ENCODE measurements at places on chromosomes 3 and 15.

DNA sequence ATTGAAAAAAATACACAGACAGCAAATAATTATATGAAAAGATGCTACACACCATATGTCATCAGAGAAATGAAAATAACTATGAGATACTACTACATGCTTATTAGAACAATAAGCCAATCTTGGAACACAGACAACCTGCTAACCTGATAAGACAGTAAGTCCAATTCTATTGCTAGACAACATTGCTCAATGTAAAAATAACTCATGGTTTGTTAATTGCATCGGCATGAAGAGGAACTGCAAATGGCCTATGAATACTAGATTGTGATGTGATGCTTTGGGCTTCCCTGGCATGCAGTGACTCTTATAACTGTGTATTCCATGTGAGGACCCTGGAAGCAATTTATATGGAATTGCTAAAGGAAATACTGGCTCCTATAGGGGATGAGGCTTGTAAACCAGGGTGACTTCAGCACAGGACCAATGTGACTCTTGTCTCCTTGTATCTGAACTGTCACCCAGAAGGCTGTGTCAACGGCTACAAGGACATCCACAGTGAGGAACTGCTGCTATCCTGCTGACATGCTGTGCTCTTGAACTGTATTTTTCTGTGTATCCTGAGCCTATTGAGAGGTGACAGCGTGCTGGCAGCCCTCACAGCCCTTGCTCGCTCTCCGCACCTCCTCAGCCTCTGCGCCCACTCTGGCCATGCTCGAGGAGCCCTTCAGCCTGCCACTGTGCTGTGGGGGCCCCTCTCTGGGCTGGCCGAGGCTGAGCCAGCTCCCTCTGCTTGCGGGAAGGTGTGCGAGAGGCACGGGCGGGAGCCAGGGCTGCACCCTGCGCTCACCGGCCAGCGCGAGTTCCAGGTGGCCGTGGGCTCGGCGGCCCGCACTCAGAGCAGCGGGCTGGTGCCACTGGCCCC, 385.7 kb downstream of the CNTN4 start:
- H3K4me1 ChIP-seq: no peaks in the 10 kb centered on the region
- H3K4me3 ChIP-seq: no peak overlapping the region
- H3K36me3 ChIP-seq: no peaks in the 10 kb centered on the region
- H3K27me3 ChIP-seq: no peaks in the 10 kb centered on the region

DNA sequence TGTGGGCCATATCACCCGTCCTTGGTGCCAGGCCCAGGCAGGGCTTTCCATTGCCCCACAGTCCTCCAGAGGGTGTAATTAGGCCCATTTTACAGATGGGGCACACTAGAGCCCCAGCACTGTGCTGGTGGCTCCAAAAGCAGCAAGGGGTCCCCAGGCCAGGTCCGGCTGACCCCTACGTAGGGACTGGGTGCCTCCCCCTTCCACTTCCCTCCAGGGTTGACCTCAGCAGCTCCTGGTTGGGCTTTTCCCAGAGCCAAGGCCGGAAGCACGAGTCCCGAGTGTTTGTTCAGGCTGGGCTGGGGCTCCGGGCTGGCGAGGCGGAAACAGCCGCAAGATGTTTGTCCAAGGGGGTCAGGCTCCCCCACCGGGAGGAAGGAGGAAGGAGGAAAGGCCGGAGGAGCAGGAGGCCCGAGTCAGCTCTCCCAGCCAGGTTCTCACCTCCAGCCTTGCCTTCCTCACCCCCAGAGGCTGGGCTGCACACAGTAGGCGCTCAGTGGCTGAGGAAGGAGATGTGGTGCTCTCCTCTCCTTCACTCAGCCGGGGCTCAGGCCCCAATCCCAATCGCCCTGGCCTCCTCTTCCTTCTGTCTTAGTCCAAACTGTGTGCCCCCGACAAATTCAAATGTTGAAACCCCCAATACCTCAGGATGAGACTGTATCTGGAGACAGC, 17.1 kb upstream of the PLXND1 start:
- H3K36me3 ChIP-seq: no peaks in the 10 kb centered on the region
- H3K27me3 ChIP-seq: no peaks in the 10 kb centered on the region
- H3K4me1 ChIP-seq: peaks cover 15% of the 10 kb centered on the region
- H3K27ac ChIP-seq: no peak overlapping the region

DNA sequence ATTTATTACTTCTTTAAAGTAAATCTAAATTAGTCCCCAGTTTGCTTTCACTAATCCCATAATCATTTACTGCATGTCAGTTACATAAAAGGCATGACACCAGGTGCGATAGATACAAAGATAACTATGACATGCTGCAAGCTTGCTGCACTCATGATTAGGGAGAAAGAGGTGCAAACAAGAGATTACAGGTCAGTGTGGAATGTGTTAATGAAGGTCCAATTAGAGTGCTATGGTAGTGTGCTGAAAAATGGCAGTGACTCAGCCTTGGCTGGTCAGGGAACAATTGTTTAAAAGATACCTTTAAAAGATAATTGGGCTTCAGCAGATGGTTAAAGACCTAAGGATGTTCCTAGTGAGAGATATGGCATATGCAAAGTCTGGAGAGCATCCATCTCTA, 352.6 kb upstream of the TGFBR2 start:
- H3K27ac ChIP-seq: no peak overlapping the region
- H3K36me3 ChIP-seq: no peaks in the 10 kb centered on the region
- DNase-seq: no peak

DNA sequence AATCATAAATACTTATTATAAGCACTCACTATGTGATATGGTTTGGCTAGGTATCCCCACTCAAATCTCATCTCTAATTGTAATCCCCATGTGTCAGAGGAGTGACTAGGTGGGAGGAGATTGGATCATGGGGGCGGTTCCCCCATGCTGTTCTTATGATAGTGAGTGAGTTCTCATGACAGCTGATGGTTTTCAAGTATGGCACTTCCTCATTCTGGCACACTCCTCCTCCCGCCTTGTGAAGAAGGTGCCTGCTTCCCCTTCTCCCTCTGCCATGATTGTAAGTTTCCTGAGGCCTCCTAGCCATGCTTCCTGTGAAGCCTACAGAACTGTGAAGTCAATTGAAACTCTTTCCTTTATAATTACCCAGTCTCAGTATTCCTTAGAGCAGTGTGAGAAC, 53.3 kb upstream of the CHMP2B start:
- H3K27ac ChIP-seq: no peak overlapping the region
- DNase-seq: no peak
- no peaks in the 10 kb centered on the region for H3K36me3 ChIP-seq
- H3K4me1 ChIP-seq: no peaks in the 10 kb centered on the region
- H3K27me3 ChIP-seq: no peaks in the 10 kb centered on the region

DNA sequence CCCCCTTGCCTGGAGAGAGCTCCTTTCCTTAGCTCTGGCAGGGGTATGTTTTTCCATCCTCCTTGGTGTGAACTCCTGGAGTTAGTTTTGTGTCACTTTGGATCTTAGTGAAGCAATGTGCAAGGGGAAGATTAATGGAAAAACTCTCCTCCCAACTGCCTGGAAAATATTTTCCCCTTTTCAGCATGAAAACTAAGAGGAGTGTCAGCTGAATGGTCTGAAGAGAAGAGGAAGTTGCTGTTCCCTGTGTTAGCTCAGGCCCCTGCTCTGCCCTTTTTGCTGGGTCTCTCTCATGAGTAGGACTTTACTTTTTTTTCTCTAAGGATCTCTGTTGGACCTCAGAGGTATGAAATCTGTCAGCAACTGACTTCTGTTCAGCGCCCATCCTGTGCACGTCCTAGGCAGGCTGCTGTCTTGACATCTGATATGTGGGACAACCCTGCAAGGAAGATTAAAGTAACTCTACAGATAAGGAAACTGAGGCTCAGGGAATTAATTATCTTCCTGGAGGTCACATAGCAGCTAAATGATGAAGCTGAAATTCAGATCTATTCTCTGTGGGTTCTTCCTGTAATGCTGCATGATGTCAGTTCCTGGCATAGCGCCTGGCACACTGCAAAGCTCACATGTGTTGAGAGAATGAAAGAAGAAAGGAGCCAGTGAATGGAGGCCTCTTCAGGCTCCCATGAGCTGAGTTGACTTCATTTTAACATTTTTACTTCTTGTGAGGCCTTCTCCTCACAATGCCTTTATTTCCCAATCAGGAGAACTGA, 109.7 kb upstream of the GALNT15 start:
- no peak overlapping the region for H3K27ac ChIP-seq
- no peak overlapping the region for H3K4me3 ChIP-seq
- no peak for DNase-seq
- no peaks in the 10 kb centered on the region for H3K27me3 ChIP-seq

DNA sequence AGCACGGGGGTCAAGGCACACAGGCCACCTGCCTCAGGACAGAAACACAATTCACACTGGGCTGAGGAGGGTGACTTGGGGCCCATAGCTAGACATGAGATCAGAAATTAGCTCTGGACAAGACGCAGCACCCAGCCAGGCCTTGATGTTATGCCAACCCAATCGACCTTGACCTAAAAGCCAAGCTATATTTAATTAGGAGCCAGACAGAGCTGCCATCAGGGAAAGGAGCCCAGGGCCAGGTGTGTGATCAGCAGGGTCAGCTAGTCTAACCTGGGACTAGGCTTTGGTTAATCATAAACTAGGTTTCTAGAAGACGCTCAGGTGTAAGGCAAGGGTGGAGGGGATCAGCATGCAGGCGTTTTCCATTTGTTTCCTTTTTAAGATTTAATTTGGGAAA, 23.9 kb upstream of the SLC25A36 start:
- no peak overlapping the region for H3K27ac ChIP-seq
- DNase-seq: no peak
- no peak overlapping the region for H3K4me3 ChIP-seq
- H3K4me1 ChIP-seq: no peaks in the 10 kb centered on the region
- H3K27me3 ChIP-seq: no peaks in the 10 kb centered on the region

GRCh38 chr3:102089239-102089638, 239.9 kb downstream of the NFKBIZ start:
- no peaks in the 10 kb centered on the region for H3K36me3 ChIP-seq
- peaks cover 13% of the 10 kb centered on the region for H3K4me1 ChIP-seq
- H3K4me3 ChIP-seq: no peak overlapping the region
- H3K27ac ChIP-seq: no peak overlapping the region
- DNase-seq: no peak
- no peaks in the 10 kb centered on the region for H3K27me3 ChIP-seq

GRCh38 chr3:180142041-180142440, 105.3 kb upstream of the PEX5L start:
- H3K36me3 ChIP-seq: no peaks in the 10 kb centered on the region
- H3K4me3 ChIP-seq: no peak overlapping the region
- H3K4me1 ChIP-seq: no peaks in the 10 kb centered on the region
- no peak overlapping the region for H3K27ac ChIP-seq
- DNase-seq: no peak

- H3K4me3 ChIP-seq: no peak overlapping the region
- no peak for DNase-seq
- H3K4me1 ChIP-seq: no peaks in the 10 kb centered on the region
- no peaks in the 10 kb centered on the region for H3K27me3 ChIP-seq
- no peak overlapping the region for H3K27ac ChIP-seq
- H3K36me3 ChIP-seq: no peaks in the 10 kb centered on the region
Measured at GRCh38 chr3:156581033-156581432, 26.1 kb upstream of the SSR3 start.

GRCh38 chr3:39064646-39065045, 12.8 kb downstream of the WDR48 start:
- no peak overlapping the region for H3K4me3 ChIP-seq
- no peaks in the 10 kb centered on the region for H3K27me3 ChIP-seq
- no peaks in the 10 kb centered on the region for H3K4me1 ChIP-seq
- no peak overlapping the region for H3K27ac ChIP-seq
- DNase-seq: no peak

DNA sequence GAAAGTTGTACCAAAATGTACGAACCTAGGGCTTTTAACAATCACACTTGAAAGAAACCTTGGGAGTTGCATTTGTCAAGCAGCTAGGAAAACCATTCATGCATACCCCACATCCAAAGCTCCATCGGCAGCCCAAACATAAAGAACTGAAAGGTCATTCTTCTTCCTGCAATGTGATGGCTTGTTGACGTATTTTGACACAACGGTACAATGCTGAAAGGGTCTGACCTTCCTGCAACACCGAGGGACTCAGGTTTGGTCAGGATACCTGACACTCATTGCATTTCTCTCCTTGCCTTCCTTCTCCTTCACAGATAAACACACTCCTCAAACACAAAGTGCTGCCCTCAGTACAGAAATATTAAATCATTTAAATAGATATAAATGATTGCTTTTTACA, 145.5 kb downstream of the CDIN1 start:
- no peak for DNase-seq
- H3K27me3 ChIP-seq: no peaks in the 10 kb centered on the region
- no peaks in the 10 kb centered on the region for H3K4me1 ChIP-seq
- no peak overlapping the region for H3K27ac ChIP-seq
- H3K4me3 ChIP-seq: no peak overlapping the region

GRCh38 chr15:91950631-91951329, 97.3 kb downstream of the SLCO3A1 start:
- no peaks in the 10 kb centered on the region for H3K27me3 ChIP-seq
- H3K27ac ChIP-seq: no peak overlapping the region
- peaks cover 8% of the 10 kb centered on the region for H3K4me1 ChIP-seq
- DNase-seq: no peak
- H3K4me3 ChIP-seq: no peak overlapping the region
- H3K36me3 ChIP-seq: no peaks in the 10 kb centered on the region

- H3K4me1 ChIP-seq: peaks cover 6% of the 10 kb centered on the region
- H3K36me3 ChIP-seq: no peaks in the 10 kb centered on the region
- no peak overlapping the region for H3K27ac ChIP-seq
- DNase-seq: no peak
- no peaks in the 10 kb centered on the region for H3K27me3 ChIP-seq
- H3K4me3 ChIP-seq: no peak overlapping the region
Measured at GRCh38 chr3:120101624-120102023, 7.4 kb upstream of the GSK3B start.

DNA sequence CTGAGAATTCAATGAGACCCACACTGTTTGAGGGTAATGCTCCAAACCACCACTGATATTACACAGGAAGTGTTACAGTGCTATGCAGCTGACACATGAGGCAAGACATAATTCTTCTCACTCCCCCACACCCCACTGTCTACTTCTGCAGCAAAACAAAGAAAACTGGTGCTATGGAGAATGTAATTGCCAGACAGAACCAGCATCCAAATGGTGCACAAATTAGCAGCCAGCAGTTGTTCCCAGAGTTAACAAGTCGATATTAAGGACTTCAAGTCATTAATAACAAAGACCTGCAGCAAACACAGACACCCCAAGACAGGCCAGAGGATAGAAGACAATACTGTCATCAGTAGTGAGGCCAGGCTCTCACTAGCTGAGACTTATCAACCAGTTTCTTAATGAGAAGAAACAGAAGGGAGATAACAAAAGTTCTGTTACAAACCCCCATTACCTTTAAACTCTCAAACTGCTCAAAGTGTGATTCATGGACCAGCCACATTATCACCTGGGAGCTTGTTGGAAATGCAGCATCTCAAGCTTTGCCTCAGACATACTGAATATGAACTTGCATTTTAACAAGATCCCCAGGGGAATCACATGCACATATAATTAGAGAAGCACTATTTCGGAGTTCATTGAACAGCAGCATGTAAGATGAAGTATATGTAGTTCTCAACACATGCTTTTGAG, 58.7 kb upstream of the FNDC3B start:
- H3K27ac ChIP-seq: no peak overlapping the region
- peaks cover 11% of the 10 kb centered on the region for H3K4me1 ChIP-seq
- H3K36me3 ChIP-seq: no peaks in the 10 kb centered on the region
- no peak overlapping the region for H3K4me3 ChIP-seq
- H3K27me3 ChIP-seq: no peaks in the 10 kb centered on the region

- no peaks in the 10 kb centered on the region for H3K27me3 ChIP-seq
- H3K4me3 ChIP-seq: no peak overlapping the region
- no peak overlapping the region for H3K27ac ChIP-seq
- H3K4me1 ChIP-seq: no peaks in the 10 kb centered on the region
- no peak for DNase-seq
- no peaks in the 10 kb centered on the region for H3K36me3 ChIP-seq
Measured at GRCh38 chr3:37544105-37544504, 317.6 kb upstream of the CTDSPL start.
